ENCODE measurements at places on chromosomes 4 and X. TPM values are rescaled to one million over a fixed set of nuclear protein-coding genes. Genes with fewer than 3 reads are reported as not detected.
A peak's percentile ranks its signal among the peaks of the same experiment; 100 is the strongest.

DNA sequence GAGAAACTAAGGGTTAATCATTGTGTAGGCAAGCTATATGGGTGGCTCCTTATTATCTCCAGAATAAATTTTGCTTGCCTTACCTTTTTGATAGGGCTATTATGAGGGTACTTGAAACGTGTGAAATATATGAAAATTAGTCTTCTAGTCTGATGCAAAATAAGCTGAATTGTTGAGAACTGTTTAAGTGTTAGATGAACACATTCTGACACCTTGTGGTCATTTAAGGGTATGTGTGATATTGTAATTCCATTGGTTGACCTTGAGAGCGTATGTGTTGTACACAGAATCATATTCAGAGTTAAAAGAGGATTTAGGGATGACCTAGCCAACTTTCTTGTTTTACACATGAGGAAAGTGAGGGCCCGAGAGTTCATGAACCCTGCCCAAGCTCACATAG, 44.6 kb upstream of the LINC00632 start:
- DNase-seq, result peak; percentile 6

Gene ARAP2
- 0.20 TPM for total RNA-seq

Gene IBSP
- total RNA-seq, result not detected

Gene TRIM2
- 34.7 TPM for total RNA-seq

DNA sequence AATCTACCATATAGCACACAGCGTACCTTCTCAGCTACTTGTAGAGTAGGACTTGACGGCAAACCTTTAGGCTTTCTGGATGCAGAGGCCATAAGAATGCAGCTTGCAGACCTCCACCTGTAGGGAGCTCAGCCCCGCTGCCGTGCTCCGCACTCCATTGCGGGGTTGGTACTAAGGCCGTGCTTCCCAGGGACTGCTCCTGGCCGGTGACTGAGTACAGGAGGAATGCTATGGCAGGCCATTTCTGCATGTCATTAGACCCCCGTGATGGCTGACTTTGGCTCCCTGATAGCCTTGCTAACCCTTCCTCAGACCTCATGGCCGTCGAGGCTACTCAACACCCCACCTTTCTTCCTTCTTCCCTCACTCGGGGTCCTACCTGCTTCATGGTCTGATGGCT, 26.4 kb downstream of the TIGD2 start:
- DNase-seq, result no peak

DNA sequence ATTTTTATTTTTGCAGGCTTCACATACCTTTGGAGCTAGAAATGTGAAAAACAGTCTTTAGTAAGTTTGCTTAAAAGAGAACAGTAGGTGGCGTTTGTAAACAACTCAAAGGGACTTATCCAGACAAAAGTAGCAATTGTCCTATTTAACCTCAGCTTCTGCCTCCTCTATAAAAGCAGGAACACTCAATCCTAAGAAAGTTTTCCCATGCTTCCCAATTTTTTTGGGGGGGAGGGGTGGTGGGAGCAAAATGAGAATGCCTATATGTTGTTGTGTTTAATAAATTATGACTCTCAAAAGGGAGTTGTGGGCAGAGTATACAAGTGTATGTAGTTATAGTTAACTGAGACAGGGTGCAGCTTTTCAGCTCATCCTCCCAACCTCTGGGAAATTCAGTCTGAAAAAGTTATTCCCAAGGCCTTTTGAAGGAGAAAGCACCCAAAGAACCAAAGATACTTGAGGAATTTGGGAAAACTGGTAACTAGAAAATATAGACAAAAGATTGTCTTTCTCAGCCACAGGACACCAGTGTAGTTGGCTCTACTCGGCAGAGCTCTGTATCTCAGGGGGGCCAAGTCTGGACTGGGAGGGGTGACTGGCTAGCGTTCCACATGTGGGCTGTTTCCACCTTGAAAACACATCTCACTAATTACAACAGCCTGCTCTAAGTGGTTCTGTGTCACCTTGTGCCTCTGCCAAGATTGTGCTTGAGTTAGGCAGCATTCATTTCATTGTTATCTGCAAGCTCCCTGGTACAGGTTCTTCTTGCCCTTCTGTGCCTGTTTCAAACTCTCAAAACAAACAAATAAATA, 2.8 kb downstream of the SFRP2 start:
- peak; percentile 54 for DNase-seq

Gene STOX2
- not detected for total RNA-seq

DNA sequence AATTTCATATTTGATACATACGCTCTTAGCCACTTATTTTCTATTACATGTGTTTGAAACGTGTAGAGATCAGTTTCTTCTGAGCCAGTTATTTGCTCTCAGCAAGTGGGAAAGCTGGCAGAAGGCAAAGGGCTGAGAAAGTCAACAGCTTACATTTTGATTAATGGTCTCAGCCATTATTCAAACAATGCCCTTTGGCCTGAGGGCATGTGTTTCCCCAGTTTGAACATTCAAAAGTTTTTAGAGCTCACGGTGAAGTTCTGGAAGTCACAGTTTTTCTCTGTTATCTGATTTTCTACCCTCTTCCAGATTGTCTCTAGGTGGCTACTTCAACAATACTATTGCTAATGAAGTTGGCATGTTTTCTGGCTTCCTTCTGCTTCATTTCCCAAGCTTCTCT, 591.8 kb upstream of the CPEB2 start:
- DNase-seq, result peak; percentile 8

- DNase-seq, result no peak
Measured at GRCh38 chr4:183611210-183611830, 47.7 kb downstream of the RWDD4 start.

- DNase-seq, result no peak
Measured at GRCh38 chr4:41361794-41362526, 105.2 kb downstream of the UCHL1 start.

DNA sequence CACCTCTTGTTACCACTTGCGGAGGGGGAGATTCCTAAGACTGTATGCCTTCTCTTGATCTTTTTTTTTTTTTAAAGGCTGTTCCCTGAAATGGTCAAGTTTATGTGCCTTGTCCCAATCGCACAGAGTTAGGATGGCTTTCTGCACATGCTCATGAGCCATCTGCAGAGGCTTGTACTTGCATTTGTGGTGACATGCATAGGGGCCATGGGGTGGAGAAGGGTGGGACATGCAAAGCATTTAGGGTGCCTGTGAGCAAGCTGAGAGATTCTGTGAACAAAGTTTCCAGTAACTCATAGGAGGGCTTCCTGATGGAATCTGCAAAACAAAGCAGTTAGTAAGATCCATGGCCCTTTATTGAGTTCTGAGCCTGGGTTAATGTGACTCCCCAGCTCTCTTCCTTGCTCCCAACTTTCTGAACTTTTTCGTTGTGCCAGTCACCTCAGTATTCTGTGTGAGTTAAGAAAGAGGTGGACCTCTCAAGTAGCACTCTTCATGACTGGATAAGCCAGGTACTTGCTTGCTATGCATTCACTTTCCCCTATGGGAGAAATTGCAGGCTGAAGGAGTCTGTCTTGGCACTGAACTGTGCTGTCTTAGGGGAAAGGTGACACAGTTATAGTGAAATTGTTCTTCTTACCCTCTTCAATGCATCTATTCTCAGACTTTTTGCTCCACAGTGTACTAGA, 37.9 kb upstream of the DHX15 start:
- DNase-seq, result no peak
